Caco-2 (cell line): ENCODE measurements at places on chromosomes 2 and 18. TPM values are rescaled to one million over a fixed set of nuclear protein-coding genes. Genes with fewer than 3 reads are reported as not detected.

Gene ERBB4
- total RNA-seq = not detected in 2 replicates

Gene MC5R
- not detected in 2 replicates for total RNA-seq

Gene SULT1C4
- total RNA-seq = 4.0 and 5.1 TPM in 2 replicates

GRCh38 chr2:105248316-105249070 lies 7.0 kb downstream of the GPR45 start:
- peak; percentile 63 for DNase-seq

- DNase-seq = no peak
These were observed 85.0 kb upstream of the SEC11C start for GRCh38 chr18:59054496-59055287.

DNA sequence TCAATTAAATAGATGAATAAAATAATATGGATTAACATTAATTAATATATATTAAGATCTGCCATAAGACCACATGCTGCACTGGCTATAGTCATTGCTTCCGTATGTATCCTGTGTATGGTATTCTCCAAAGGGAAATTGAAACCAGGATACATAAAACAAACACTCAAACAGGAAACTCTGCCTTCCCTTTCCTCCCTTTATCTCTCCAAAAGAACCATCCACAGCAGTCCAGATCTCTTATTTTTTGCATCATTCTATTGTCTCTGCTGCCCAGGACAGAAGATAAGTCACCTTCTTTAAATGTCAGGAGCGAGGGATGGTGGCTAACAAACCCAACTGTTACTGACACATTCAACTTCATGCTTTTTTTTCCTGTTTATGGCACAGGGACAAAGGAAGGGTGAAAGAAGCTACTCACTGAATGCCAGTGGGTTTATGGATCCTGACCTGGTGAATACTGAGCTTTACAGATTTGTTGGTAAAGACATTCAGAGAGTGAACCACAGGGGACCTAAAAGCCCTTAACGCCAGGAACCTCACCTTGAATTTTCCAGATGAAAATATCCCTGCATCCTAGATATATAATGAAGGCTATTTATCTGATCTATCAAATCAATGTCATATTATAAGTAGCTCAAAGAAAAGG lies 67.5 kb downstream of the CSRNP3 start:
- DNase-seq = no peak

- no peak for DNase-seq
These were observed 29.2 kb downstream of the MYO7B start for GRCh38 chr2:127564429-127565260.

DNA sequence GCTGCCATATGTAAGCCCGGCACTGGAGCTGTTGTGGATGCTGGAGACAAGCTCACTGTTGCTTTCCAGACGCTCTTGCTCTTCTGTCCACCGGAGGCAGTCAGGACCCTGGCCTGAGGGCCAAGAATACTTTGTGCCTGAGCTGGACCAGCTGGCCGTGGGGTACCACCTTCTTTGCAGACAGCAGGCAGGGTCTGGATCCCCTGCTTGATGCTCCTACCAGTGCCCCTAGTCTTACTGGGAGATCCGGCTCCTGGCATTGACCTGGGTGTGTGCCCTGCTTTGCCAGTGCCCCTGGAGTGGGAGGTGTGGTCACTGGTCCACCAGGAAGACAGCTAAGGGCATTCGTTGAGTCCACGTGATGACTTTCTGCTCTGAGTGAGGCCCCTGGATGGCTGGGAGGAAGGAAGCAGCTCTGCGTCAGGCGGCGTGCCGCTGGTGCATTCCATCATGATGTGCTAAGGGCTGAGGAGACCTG lies 59.3 kb downstream of the LRRFIP1 start:
- no peak for DNase-seq

- DNase-seq = peak; percentile 17
These were observed 30.9 kb downstream of the MREG start for GRCh38 chr2:215982465-215982875.
